Ovary (tissue), 10 donors: ENCODE measurements at places on chromosomes 16 and 17. TPM values are rescaled to one million over a fixed set of nuclear protein-coding genes. Genes with fewer than 3 reads are reported as not detected.

DNA sequence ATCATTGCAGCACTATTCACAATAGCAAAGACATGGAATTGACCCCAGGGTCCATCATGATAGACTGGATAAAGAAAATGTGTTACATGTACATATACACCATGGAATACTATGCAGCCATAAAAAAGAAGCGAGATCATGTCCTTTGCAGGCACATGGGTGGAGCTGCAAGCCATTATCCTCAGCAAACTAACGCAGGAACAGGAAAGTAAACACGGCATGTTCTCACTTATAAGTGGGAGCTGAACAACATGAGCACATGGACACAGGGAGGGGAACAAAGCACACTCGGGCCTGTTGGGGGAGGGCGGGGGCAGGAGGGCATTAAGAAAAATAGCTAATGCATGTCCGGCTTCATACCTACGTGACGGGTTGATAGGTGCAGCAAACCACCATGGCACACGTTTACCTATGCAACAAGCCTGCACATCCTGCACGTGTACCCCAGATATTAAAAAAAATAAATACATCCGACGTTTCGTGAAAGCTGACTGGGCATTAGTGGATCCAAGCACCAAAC is 28.9 kb downstream of the ZNF778 start:
- no peaks in the 10 kb centered on the region for H3K27me3 ChIP-seq
- peak overlapping the region; percentile 6 for H3K27ac ChIP-seq
- H3K4me1 ChIP-seq: peaks cover 5% of the 10 kb centered on the region

- no peak for DNase-seq
- H3K27ac ChIP-seq: no peak overlapping the region
- H3K36me3 ChIP-seq: no peaks in the 10 kb centered on the region
- H3K27me3 ChIP-seq: no peaks in the 10 kb centered on the region
These were observed 3.0 kb downstream of the SMCR8 start for GRCh38 chr17:18318117-18318516.

DNA sequence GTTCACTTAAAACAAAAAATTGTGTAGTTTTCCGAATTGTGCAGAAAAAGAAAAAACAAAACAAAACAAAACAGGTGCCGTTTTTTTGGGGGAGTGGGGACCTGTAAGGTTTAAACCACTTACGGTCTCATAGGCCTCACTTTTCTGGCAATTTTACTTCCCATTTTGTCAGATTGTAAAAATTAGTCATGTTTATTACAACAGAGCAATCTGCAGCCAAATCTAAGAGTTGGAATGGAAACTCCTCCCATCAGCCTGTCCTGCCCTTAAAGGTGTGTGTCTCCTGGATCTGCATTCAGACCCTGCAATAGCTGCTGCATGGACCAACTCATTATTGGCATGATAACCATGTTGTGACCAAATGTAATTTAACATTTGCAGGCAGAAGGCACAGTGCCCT is 8.2 kb upstream of the SALL1 start:
- no peak overlapping the region for H3K27ac ChIP-seq
- DNase-seq: no peak
- H3K27me3 ChIP-seq: no peaks in the 10 kb centered on the region

GRCh38 chr17:14334919-14335318 is 34.0 kb downstream of the HS3ST3B1 start:
- DNase-seq: no peak
- H3K36me3 ChIP-seq: no peaks in the 10 kb centered on the region
- no peak overlapping the region for H3K27ac ChIP-seq
- peaks cover 4% of the 10 kb centered on the region for H3K4me1 ChIP-seq

DNA sequence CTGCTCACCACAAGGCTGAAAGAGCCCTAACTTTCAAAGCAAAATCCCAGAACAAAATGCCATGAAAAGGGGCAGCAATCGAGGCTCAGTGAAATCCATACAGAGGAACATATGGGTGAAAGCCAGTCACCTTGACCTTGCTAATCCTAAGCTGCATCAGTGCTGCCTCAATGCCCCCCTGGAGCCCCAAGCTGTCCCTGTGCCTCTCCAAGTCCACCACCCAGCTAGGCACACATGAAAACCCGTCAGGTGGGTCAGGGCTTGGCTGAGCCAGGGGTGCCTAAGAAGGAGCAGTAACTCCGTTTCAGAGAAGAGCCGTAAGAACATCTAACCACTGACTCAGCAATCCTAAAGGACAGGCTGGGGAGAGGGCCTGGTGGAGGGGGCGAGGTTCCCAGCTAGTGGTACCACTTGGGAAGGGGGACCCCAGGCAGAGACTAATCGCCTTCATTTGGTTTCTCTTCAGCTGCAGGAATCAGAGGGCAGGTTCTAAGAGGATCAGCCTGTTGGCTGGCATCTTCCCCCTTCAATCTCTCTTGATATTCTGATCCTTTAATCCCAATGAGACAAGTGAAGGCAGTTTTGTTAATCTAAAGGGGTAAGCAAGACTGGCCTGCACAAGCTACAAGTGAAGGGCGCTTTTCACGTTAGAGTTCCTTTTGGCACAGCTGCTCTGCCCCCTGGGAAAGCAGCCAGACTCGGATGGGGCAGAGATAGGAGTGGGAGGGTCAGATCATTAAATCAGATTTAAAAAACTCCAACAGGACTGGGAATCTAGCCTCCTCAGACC is 7.6 kb downstream of the PITPNA start:
- no peaks in the 10 kb centered on the region for H3K27me3 ChIP-seq
- H3K4me1 ChIP-seq: no peaks in the 10 kb centered on the region
- no peak for DNase-seq
- H3K27ac ChIP-seq: no peak overlapping the region
- no peaks in the 10 kb centered on the region for H3K36me3 ChIP-seq

Gene SCN4A
- not detected for total RNA-seq

- no peaks in the 10 kb centered on the region for H3K27me3 ChIP-seq
- peaks cover 3% of the 10 kb centered on the region for H3K4me1 ChIP-seq
- peak overlapping the region; percentile 20 for H3K27ac ChIP-seq
- no peak for DNase-seq
- H3K36me3 ChIP-seq: no peaks in the 10 kb centered on the region
- no peak overlapping the region for H3K4me3 ChIP-seq
These were observed 37.7 kb downstream of the ASPA start for GRCh38 chr17:3513305-3514035.

GRCh38 chr17:27888945-27889344 is 4.2 kb downstream of the LYRM9 start:
- no peak overlapping the region for H3K27ac ChIP-seq
- no peaks in the 10 kb centered on the region for H3K27me3 ChIP-seq
- H3K4me1 ChIP-seq: no peaks in the 10 kb centered on the region
- no peak for DNase-seq
- H3K36me3 ChIP-seq: no peaks in the 10 kb centered on the region

- H3K4me3 ChIP-seq: no peak overlapping the region
- no peaks in the 10 kb centered on the region for H3K36me3 ChIP-seq
- DNase-seq: no peak
- H3K4me1 ChIP-seq: peaks cover 5% of the 10 kb centered on the region
These were observed 91.9 kb downstream of the NXN start for GRCh38 chr17:887551-888209.

Gene TBC1D3I
- total RNA-seq: 0.15 TPM

GRCh38 chr17:45029096-45029495 is 22.3 kb downstream of the DCAKD start:
- DNase-seq: no peak
- H3K36me3 ChIP-seq: no peaks in the 10 kb centered on the region
- H3K27me3 ChIP-seq: no peaks in the 10 kb centered on the region
- no peaks in the 10 kb centered on the region for H3K4me1 ChIP-seq
- no peak overlapping the region for H3K4me3 ChIP-seq

DNA sequence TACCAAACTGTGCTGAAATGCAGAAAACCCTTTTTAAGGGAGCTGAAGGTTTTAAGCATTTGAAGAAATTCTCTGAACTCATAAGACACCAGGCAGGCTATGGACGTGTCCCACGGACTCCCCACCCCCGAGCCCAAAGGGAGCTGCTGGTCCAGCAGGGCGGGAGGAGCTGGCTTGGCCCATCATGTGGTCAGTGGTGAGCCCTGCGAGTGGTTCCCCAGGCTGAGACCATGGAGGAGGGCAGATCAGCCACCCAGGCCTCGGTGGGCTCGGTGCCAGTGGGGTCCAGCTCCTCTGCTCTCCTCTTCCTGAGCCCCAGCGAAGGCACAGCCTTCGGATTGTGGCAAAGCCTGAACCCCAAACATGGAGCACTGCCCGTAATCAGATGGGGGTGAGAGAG is 27.0 kb downstream of the LGALS3BP start:
- peak overlapping the region; percentile 84 for H3K27ac ChIP-seq
- no peaks in the 10 kb centered on the region for H3K36me3 ChIP-seq
- peaks cover 20% of the 10 kb centered on the region for H3K4me1 ChIP-seq
- DNase-seq: peak; percentile 72
- H3K27me3 ChIP-seq: no peaks in the 10 kb centered on the region
- H3K4me3 ChIP-seq: no peak overlapping the region

DNA sequence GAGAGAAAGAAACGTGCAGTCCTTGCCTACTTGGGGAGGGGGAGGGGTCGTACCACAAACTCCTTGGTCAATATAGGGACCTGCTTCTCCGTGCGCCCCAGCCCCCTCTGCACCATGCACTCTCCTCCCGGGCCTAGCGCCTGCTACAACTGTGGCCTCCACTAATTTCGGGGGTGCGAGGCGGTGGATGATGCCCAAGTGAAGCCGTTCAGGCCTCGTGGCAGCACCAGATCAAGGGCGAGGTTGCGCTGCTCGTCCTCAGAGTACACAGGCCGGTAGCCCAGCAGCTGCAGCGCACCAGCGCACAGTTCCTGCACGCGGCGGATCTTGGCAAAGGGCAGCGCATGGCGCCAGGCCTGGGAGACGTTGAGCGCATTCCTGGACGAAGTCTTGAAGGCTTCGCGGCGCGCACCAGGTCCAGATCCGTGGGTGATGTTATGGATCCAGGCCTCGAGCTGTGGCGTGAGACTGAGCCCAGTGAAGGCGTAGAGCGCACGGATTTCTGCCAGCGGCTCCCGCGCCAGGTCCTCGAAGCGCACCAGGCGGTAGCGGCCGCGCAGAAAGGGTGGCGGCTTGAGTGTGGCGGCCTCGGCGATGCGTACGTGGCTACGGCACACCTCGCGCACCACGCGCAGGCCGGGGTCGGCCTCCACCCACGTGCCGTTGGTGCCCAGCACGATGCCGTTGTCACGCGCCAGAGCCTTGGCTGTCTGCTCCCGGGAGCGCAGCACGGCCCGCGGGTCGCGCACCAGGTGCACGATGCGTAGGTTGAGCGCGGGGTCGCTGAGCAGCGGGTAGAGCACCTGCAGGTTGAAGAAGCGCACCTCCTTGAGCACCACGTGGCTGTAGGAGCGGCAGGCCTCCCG is 14.2 kb upstream of the TMEM170A start:
- no peaks in the 10 kb centered on the region for H3K36me3 ChIP-seq
- H3K4me3 ChIP-seq: no peak overlapping the region
- H3K4me1 ChIP-seq: no peaks in the 10 kb centered on the region

DNA sequence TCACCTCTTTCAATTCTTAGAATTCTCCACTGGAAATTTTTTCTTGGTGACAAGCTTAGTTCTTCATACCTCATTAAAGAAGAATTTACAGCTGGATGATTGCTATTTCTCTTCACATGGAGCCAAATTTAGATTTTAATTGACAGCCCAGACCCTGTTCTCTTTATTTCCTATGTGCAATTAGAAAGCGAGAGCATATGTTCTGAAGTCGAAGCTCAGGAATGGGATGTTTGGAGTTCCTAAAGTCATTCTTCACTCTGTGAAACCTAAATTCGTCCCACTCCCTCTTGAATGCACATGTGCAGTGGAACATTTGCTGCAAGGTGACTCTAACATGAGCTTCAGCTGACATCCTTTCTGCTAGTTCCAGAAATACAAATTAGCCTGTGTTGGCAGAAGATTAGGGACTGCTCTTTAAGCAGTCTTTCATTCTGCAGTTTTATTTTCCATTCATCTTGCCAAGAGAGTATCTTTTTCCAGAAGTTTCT is 129.3 kb upstream of the KCNJ16 start:
- no peaks in the 10 kb centered on the region for H3K27me3 ChIP-seq
- no peak overlapping the region for H3K27ac ChIP-seq
- H3K36me3 ChIP-seq: no peaks in the 10 kb centered on the region
- H3K4me3 ChIP-seq: no peak overlapping the region

Gene KRTAP3-1
- total RNA-seq: not detected

GRCh38 chr16:87702325-87702811 is 63.4 kb downstream of the KLHDC4 start:
- no peak for DNase-seq
- no peaks in the 10 kb centered on the region for H3K4me1 ChIP-seq
- H3K27ac ChIP-seq: no peak overlapping the region
- H3K36me3 ChIP-seq: no peaks in the 10 kb centered on the region
- H3K4me3 ChIP-seq: no peak overlapping the region

Gene KRT39
- total RNA-seq: not detected

- H3K4me1 ChIP-seq: no peaks in the 10 kb centered on the region
- H3K27me3 ChIP-seq: no peaks in the 10 kb centered on the region
- H3K36me3 ChIP-seq: no peaks in the 10 kb centered on the region
- no peak overlapping the region for H3K27ac ChIP-seq
- H3K4me3 ChIP-seq: no peak overlapping the region
These were observed 14.3 kb downstream of the EFCAB13 start for GRCh38 chr17:47338026-47338425.

- H3K4me3 ChIP-seq: no peak overlapping the region
- H3K36me3 ChIP-seq: no peaks in the 10 kb centered on the region
- no peaks in the 10 kb centered on the region for H3K27me3 ChIP-seq
- no peak overlapping the region for H3K27ac ChIP-seq
These were observed 232.7 kb upstream of the CDH5 start for GRCh38 chr16:66133643-66134338.

- no peak overlapping the region for H3K27ac ChIP-seq
- no peak for DNase-seq
- peaks cover 6% of the 10 kb centered on the region for H3K4me1 ChIP-seq
- H3K4me3 ChIP-seq: no peak overlapping the region
- no peaks in the 10 kb centered on the region for H3K36me3 ChIP-seq
These were observed 32.8 kb downstream of the GLG1 start for GRCh38 chr16:74574146-74574545.

- H3K27ac ChIP-seq: no peak overlapping the region
- DNase-seq: no peak
- H3K4me3 ChIP-seq: no peak overlapping the region
- H3K36me3 ChIP-seq: no peaks in the 10 kb centered on the region
- H3K4me1 ChIP-seq: no peaks in the 10 kb centered on the region
These were observed 6.3 kb downstream of the CRHR1 start for GRCh38 chr17:45790296-45790922.
